Muscle of back (tissue), 13 donors: ENCODE measurements at places on chromosomes 2 and 18. TPM values are rescaled to one million over a fixed set of nuclear protein-coding genes. Genes with fewer than 3 reads are reported as not detected.
A peak's percentile ranks its signal among the peaks of the same experiment; 100 is the strongest.

Gene SERPINB10
- polyA plus RNA-seq: 0.14 TPM

DNA sequence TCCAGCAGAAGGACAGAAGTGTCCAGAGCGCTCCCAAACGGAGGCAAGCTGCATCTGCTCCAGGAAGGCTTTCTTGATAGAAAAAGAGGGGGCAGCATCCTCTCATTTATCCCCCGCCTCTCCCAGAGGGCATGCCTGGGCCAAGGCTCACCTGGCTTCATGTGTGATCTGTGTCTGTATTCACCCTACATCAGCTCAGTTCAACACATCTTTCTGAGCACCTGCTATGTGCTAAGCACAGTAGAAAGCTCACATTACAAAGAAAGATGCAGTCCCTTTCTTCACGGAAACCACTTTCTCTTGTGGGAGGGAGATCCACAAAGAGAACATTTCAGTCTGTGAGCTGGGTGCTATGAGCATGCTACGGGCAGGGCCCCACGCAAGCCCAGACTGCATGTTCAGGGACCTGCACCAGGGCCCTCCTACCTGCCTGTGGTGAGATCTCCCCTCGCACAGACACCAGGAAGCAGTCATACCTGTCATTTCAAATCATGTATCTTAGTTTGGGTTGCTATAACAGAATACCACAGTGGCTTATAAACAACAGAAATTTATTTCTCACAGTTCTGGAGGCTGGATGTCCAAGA, 90.7 kb downstream of the PDCL3 start:
- DNase-seq: no peak

Gene NTSR2
- polyA plus RNA-seq: not detected

- no peak for DNase-seq
Observed at GRCh38 chr2:212001325-212001724, 537.3 kb downstream of the ERBB4 start.

DNA sequence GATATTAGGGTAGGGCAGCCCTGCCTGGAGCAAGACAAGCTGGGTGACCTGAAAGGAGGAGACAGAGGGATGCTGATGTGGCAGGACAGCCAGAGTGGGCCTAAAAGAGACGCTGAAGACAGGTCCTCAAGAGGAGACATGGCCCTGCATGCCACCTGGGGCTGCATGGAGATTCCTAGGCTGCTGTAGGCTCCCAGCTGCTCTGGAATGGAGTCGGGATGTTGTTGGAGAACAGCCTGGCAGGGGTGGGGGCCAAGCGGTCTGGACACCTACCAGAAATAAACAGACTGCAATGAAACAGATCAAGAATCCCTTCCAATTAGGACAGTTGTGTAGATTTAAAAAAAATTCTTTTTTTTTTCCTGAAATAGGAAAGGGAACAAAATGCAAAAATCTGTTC, 97.8 kb upstream of the NPAS2 start:
- DNase-seq: no peak

DNA sequence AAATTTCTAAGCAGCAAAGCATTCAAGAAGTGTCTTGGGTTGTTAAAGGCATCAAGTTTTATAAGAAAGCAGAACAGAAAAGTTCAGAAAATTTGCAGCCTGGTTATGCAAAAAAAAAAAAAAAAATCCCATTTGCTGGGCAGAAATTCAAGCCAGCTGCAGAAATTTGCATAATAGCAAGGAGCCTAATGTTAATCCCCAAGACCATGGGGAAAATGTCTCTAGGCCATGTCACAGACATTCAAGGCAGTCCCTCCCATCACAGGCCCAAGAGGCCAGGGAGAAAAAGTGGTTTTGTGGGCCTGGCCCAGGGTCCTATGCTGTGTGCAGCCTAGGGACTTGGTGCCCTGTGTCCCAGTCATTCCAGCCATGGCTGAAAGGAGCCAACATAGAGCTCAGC, 269.0 kb upstream of the SLC39A10 start:
- no peak for DNase-seq

DNA sequence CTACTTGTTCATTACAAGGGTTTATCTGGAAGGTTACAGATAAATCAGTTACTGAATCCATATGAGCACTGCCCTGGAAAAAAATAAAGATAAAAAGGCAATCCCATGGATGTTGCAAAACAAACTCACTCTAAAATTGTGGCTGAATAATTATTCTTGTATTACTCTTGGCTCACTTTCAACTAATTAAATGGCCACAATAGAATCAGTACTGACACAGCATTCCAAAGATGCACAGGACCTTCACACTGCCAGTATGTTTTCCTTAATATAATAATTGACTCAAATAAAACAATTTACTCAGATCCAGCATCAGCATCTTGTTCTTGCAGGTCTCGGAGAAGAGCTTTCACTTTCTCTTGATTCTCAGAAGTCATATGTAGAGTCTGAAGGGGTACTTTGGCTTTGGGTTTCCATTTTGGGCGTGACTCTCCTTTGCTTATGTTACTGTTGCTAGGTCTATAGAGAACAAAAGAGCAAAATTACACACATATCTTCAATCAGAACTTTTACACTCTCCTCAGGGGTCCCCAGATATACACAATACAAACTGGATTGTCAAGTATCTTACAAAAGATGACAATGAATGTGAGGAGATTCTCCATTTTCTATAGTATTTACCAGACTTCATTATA, 12.6 kb downstream of the DHX57 start:
- DNase-seq: no peak

DNA sequence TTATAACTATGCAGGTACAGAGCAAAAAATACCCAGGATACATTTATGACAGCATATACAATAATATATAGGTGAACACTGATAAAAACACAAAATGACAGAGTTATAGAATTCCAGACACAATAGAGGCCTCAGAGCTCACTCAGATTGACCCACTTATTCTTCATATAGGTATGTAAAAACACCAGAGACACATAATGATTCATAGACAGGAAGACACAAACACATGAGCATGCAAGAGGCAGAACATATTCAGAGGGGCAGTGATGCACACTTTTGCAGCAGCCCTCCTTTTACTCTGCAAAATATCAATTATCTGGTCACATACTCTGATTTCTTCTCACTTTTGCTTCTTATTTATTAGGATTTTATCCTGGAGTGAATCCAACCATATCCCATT, 633.3 kb upstream of the ACVR2A start:
- DNase-seq: no peak

DNA sequence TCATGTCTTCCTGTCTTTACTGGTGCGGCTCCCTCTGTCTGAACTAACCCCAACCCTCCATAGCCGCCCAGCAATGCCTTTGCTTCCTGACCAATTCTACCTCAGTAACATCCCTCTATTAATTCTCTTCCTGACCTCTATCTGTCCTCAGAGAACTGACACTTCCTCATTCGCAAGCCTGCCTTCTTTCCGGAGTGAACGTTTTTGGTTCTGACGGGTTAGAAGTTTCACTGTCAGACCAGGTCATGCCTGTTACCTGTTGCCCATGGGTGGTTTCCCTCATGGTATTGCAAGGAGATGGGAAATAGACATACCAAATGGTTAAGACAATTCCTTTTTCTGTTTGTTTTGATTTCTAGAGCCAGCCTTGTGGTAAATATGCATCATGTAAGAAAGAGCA, 453.4 kb upstream of the SLC14A2 start:
- no peak for DNase-seq

- DNase-seq: peak; percentile 38
Observed at GRCh38 chr2:317501-318424, 29.9 kb upstream of the ALKAL2 start.

- DNase-seq: no peak
Observed at GRCh38 chr2:42949125-42949524, 156.7 kb upstream of the HAAO start.

Gene ROCK1
- 40.5 TPM for polyA plus RNA-seq

DNA sequence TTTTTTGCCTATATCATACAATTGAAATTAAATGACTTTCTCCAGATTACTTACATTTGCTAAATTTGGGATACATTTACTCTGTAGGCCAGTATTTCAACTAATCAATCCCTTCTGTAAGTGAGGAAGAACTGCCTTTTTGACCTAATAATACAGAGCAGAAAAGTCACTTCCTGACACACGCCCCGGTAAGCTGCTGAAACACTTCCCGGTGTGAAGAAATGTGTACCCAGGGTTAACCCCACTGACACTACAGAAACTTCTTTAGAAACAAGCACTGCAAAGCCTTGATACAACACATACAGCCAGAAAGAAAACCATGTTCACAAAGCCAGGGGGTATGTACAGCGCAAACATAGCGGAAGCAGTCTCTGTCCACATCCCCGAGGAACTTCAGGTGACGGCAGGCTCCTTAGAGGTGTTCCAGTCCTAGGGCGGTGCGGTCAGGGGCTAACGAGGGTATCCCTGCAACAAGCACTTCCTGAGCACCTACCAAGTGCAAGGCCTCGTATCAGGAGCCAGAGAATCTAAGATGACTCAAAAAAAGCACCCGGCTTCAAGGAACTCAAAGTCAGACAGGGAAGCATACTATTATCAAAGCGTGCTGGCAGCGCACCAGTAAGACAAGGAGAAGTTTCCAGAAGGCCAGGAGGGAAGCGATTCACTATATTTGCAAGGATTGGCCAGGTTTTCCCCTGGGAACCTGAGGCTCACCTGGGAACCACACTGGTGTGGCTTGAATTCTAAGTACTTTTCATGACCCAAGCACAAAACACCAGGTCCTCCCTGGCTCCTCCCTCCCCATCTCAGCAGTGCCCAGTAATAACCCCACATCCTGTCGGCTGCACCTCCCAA, 46.6 kb downstream of the ZNF516 start:
- no peak for DNase-seq

DNA sequence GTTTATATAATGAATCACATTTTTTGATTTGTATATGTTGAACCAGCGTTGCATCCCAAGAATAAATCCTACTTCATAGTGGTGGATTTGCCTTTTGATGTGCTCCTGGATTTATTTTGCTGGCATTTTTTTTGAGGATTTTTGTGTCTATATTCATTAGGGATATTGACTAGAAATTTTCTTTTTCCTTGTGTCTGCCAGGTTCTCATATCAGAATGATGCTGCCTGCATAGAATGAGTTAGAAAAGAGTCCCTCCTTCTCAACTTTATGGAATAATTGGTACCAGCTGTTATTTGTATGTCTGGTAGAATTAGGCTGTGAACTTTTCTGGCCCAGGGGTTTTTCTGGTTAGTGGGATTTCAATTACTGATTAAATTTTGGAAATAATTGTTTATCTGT, 457.4 kb upstream of the DSEL start:
- no peak for DNase-seq
